ENCODE measurements at places on chromosomes 7 and 10.

GRCh38 chr7:32257621-32258020 lies 187.4 kb upstream of the PDE1C start:
- no peak for DNase-seq

DNA sequence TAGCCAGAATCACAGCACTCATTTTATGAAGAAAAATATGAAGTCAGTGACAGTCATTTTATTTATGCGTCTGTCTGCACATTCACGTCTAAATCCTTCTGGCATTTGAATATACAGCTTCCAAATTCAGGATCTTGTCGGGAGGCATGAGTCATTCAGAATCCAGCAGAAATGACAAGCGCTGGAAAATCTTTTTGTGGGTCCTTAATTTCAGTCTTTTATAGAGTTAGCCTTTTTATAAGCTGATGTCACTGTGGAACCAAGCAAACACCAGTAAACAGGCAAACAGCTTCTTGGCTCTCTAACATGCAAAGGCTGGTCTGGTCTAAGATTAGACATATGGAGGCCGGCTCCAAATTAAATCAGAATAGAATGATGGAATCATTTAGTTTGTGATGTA lies 388.2 kb upstream of the TEX47 start:
- no peak for DNase-seq

GRCh38 chr7:30800785-30801252 lies 29.6 kb downstream of the MINDY4 start:
- peak; percentile 58 for DNase-seq

DNA sequence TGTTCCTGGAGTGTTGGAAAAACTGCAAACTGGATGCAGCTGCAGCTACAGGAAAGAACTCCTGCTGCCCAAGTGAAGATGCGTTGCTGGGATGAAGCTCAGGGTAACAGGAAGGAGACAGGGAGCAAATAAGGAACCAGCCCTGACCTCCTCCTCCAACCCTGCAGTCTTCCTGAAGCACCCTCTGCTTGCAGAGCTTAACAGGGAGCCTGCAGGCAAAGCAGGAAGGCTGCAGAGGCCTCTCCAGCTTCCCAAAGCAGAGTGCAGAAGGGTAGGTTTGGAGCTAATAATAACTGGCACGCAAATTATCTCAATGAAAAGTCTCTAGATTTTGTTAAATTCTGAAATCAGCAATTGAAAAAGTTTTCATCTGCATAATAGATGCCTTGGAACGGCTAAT lies 92.5 kb downstream of the SORCS1 start:
- DNase-seq: no peak

- DNase-seq: peak; percentile 70
Observed at GRCh38 chr10:70115948-70116682, 16.5 kb downstream of the AIFM2 start.

DNA sequence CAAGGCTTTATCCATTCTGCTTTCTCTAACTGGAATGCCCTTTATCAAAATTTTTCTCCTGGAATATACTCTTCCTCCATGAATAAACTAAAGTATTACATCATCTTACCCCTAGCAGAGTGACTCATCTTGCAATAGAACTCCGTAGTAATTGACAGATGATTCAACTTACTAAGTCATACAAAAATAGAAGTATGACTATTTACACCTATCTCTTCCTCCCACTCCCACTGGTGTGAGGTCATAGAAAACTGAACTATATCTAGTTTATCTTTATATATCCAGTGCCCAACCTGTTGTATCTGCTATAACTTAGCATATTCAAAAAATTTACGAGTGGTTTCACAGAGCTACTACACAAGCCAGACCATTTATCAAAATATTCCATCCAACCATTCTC lies 26.1 kb downstream of the ABCB1 start:
- no peak for DNase-seq

GRCh38 chr10:103895411-103896186 lies 22.4 kb downstream of the STN1 start:
- no peak for DNase-seq

GRCh38 chr7:155570991-155571390 lies 24.6 kb upstream of the CNPY1 start:
- DNase-seq: no peak

DNA sequence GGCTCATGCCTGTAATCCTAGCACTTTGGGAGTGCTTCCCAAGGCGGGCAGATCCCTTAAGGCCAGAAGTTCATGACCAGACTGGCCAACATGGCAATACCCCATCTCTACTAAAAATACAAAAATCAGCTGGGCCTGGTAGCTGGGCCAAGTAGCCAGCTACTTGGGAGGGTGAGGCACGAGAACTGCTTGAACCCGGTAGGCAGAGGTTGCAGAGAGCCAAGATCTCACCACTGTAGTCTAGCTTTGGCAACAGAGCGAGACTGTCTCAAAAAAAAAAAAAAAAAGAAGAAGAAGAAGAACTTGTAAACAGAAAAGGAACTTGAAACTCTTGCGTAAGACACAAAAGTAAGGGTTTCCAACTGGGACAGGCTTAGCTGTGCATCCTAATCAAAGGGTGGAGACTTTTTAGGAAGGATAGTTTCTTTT lies 5.6 kb upstream of the IFIT2 start:
- DNase-seq: no peak

Measured in transverse colon (tissue), 4 donors.